Mesenteric fat pad (tissue), 1 donor: ENCODE measurements at places on chromosomes 2 and 18. TPM values are rescaled to one million over a fixed set of nuclear protein-coding genes. Genes with fewer than 3 reads are reported as not detected.

The RBBP8 gene
- 18.0 TPM for total RNA-seq

GRCh38 chr2:15991231-15991630 is 50.9 kb downstream of the MYCN start:
- no peak for DNase-seq

- no peak for DNase-seq
These were observed 3.7 kb upstream of the FEV start for GRCh38 chr2:218988650-218989049.

The TMBIM1 gene
- total RNA-seq: 516 TPM

The PSMA8 gene
- total RNA-seq: not detected

DNA sequence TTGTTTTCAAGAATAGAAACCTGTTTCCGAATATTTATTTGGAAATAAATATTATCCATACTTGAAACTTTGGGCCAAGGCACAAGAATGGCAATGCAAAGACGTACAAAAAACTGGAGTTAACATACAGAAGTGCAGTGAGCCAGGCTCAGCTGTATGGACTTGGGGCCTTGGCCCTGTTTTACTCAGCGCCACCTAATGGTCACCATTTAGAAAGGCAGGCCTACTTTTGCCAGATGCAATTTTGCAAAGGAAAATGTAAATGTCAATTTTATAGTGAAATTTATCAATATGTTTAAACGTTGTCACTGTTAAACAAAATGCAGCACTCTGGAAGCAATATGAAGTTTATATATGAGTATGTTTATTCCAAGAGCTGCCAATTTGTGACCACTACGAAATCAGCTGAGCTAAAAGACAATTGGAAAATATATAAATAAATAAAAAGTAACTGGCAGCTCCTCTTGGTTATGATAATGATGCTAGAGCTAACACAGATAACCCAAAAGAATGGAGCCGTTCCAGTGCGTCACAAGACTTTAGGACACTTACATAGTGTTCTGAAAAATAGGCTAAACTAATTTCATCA is 155.0 kb downstream of the ARHGAP15 start:
- no peak for DNase-seq

DNA sequence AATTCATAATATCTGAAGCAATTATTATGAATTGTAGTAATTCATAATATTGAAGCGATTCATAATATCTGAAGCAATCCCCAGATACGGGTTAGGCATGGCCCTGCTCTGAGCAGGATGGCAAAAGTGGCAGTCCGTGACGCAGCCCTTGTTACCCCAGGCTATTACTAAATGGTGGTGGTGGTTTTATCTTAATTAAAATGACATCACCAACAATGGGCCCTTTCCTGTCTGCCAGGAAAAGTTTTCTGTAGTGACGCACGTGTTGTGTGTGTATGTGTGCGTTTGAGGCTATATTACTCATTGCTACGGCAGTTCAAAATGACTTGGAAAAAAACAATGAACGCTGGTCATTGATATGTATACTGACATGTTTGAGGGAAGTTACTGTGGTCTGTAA is 10.6 kb upstream of the MOCOS start:
- no peak for DNase-seq

- no peak for DNase-seq
These were observed 11.5 kb downstream of the TEX44 start for GRCh38 chr2:231604101-231604684.

The GPR35 gene
- 1.9 TPM for total RNA-seq

- no peak for DNase-seq
These were observed 900 bp downstream of the C18orf32 start for GRCh38 chr18:49486134-49486533.

The CRYBA2 gene
- not detected for total RNA-seq

DNA sequence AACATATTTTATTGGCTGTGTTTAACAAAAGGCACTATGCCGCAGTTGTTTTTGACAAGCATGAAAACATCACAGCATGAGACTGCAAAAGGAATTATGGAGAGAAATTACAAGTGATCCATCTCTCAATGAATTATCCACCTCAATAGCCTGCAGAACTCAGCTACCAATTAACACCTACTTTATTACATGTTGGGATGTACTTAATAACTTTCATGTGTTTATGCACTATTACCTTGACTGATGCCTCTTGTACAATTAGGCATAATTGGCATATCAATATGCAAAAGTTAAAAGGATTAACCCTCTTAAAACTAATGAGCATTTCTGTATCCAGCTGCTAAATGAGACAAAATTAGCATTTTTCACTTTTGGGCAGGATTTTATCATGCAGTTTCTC is 27.8 kb downstream of the ARHGAP15 start:
- no peak for DNase-seq

DNA sequence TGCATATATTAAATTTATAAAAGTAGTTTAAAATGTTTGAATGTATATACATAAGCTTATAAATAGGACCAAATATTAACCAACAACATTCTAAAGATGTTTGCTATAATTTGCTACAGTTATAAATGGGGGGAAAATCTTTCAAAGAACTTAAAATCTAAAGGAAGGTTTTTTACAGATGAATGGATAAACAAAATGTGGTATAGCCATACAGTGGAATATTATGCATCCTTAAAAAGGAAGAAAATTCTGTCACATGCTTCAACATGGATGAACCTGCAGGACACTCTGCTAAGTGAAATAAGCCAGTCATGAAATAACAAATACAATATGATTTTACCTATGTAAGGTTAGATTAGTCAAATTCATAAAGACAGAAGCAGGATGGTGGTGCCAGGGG is 75.8 kb downstream of the TMEM17 start:
- DNase-seq: no peak

The GULP1 gene
- total RNA-seq: 11.1 TPM

The ANKRD30BL gene
- total RNA-seq: not detected

The TGFA gene
- total RNA-seq: 2.2 TPM

DNA sequence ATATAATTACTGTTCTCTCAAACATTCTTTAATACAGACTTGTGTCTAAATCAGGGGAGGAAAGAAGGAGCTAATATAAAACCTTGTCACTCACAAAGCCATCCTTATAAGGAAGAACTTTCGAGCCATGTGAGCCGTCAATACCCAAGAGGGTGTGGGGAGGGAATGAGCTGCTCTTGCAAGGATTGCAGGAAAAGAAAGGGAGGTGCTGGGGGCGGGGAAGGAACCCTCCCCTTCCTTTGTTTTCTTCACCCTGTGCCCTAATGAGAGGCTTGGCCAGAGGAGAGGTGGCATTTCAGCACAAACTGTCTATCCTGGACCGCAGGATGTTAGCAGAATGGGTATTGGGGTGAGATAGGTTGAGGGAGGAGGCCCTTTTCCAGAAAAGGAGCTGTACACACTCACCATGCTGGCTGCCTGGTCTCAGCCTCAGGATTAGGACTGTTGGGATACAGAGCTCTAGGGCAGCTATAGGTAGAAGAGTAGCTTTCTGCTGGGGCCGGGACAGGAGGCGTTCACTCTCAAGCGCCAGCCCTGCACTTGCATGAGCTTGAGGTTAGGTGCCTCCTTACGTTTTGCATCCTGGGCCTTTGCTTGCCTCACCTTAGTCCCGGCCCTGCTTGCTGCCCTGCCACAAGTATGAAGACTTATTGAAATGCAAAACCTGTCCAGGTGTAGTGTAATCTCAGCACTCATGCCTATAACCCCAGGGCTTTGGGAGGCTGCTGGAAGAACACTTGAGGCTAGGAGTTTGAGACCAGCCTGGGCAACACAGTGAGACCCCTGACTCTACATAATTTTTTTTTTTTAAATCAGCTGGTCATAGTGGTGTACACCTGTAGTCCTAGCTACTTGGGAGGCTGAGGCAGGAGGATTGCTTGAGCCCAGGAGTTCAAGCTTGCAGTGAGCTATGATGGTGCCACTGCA is 190.5 kb downstream of the LOXHD1 start:
- DNase-seq: no peak

The MLPH gene
- 7.3 TPM for total RNA-seq

The ZNF396 gene
- total RNA-seq: 1.7 TPM

The SPTBN1 gene
- 776 TPM for total RNA-seq

The INPP5D gene
- total RNA-seq: 28.8 TPM

GRCh38 chr2:29662861-29663260 is 258.5 kb downstream of the ALK start:
- DNase-seq: no peak

GRCh38 chr18:3119401-3120341 is 100.1 kb downstream of the MYOM1 start:
- DNase-seq: no peak

DNA sequence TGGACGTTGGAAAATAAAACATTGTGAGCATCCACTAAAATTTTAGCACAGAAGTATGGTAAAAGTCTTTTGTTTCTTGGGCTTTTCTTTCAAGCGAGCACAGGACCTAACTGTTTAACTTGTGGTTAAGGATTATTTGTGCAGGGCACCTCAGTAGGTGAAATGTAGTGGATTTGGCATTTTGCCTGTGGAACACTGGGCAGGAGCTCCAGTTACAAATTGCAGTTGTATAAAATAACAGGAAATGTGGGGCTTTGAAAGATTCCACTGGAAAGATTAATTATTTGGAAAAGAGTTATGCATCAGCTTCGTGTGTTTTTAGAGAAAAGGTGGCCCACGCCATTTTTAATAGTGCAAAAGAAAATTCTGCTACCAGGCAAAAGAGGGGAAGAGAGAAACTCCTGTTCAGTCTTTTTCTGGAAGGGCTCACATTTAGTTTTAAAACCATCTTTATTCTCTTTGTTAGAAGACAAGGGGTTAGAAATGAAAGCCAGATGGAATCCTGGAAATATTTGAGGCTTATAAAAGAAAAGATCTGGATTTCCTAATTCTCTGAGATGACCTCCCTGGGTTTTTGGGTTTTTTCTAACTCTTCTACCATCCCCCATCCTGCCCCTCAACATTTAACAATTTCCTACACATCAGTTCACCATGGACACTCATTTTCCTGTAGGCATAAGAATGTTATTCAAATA is 144.3 kb upstream of the SERTAD2 start:
- DNase-seq: no peak

DNA sequence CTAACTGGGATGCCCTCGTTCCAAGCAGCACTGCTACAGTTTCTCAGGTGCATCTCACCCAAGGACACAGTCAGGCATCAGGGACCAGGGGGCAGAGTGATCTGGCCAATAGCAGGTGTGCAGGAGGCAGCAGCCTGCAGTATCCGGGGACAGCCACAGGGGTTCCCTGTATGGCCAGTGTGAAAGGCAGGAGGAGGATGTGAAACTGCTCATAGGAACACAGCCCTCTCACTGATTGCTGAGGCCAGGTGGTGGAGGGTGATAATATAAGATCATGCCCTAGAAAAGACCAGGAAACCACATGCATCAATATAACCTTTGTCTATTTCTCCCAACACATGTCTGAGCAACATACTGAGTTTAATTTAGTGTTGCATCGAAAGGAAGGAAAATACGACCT is 112.7 kb upstream of the TACR1 start:
- no peak for DNase-seq

- no peak for DNase-seq
These were observed 689.4 kb downstream of the ZEB2 start for GRCh38 chr2:143830476-143830875.

GRCh38 chr18:54284981-54285785 is 15.9 kb downstream of the POLI start:
- no peak for DNase-seq

The LAMA1 gene
- total RNA-seq: 7.9 TPM

GRCh38 chr2:287471-287885 is 413 bp downstream of the ALKAL2 start:
- DNase-seq: no peak

DNA sequence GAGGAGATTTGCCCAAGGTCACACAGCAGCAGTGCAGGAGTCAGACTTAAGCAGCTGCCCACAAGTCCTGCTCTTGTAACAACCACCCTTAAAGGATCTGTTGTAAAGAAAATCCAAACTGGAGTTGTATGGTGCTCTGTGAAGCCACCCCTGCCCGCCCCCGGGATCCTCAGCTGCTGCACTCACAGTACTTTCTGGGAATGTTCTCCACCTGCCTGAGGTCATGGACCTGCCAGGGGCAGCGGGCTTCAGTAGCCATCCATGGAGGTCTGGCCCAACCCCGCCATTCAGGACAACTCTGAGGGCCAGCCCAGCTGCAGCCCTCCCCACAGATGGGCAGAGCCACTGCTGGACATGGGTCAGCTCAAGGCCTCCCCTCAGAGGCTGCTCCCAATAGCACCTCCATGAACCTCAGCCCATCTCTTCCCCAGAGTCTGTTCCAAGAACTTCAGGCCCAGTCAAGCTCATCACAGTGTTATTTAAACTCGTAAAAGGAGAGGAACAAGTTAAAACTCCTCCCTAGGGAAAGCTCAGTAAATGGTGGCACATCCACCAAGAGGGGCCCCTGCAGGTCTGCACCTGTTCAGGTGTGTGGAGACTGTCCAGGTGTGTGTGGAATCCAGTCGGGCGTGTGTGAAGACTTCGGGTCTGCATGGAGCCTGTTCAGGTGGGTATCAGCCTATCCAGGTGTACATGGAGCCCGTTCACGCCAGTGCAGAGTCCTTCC is 39.4 kb upstream of the GPC1 start:
- peak; percentile 71 for DNase-seq
